ENCODE measurements at places on chromosomes 3 and 15.
A peak's percentile ranks its signal among the peaks of the same experiment; 100 is the strongest.

DNA sequence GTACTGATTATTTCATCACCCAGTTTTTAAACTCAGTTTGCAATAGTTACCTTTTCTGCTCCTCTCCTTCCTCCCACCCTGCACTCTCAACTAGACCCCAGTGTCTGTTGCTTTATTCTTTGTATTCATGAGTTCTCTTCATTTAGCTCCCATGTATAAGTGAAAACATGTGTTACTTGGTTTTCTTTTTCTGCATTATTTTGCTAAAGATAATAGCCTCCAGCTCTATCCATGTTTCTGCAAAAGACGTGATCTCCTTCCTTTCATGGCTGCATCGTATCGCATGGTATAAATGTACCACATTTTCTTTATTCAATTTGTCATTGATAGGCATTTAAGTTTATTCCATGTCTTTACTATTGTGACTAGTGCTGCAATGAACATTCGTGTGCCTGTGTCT lies 79.0 kb downstream of the NAALADL2 start:
- no peak for DNase-seq

- DNase-seq, result no peak
Observed at GRCh38 chr3:126557415-126557745, 1.4 kb downstream of the C3orf22 start.

- no peak for DNase-seq
Observed at GRCh38 chr15:46751303-46751702, 966.0 kb upstream of the SEMA6D start.

- no peak for DNase-seq
Observed at GRCh38 chr3:12131351-12132090, 27.2 kb downstream of the TIMP4 start.

DNA sequence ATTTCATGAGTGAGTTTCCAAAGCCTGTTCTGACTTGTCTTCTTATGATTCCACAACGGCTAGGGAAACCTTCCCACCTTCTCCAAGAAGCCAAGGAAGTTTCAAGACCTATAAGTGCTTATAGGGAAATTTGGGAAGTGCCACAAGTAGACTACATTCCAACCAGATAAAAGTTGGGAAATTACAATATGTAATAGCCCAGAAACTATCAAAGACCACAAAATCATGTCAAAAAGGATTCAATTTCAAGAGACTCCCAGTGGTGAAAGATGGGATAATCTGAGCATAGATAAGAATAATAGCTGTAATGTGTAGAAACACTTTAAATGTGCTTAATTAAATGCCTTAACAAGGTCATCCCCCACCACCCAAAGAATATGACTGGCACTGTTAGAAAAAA lies 169.2 kb upstream of the SLC2A2 start:
- DNase-seq, result no peak

DNA sequence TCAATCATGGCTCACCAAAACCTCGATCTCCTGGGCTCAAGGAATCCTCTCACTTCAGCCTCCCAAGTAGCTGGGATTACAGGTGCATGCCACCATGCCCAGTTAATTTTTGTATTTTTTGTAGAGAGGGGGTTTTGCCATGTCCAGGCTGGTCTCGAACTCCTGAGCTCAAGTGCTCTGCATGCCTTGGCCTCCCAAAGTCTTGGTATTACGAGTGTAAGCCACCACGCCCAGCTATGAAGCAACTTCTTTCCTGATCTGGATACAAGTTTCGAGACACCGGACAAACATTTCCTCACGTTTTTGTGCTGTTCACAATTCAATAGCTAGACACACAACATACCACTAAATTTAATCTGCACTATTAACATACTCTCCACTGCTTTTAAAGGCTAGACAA lies 3.4 kb upstream of the SYNM start:
- DNase-seq, result no peak

DNA sequence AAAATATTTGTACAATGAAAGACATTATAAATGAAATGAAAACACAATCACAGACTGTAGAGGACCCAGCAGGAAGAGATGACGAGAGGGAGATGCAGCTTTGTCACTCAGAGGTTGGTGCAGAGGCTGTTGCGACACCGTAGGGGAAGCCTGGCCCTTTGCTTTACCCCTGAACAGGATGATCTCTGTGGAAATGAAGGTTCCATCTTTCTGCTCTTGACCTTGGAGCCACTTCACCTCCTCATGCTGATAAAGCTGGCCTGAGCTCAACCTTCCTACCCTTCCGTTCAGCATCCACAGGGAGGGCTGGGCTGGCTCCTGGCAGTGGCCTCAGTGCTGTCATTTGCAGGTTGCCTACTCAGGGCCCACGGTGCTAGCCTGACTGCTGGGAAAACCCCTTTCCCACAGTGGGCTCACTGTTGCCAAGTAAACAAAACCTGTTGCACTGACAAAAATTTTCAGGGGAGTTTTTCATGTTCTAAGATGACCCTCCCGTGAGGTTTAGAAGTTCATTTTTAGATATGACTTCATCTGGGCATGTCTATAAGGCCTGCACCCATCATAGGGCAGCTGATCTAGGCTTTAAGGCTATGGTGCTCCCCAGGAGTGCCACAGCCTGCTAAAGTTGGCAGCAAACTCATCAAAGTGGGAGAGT lies 3.0 kb upstream of the CD80 start:
- DNase-seq, result no peak

GRCh38 chr3:181892848-181893247 lies 181.1 kb downstream of the SOX2 start:
- DNase-seq, result no peak

DNA sequence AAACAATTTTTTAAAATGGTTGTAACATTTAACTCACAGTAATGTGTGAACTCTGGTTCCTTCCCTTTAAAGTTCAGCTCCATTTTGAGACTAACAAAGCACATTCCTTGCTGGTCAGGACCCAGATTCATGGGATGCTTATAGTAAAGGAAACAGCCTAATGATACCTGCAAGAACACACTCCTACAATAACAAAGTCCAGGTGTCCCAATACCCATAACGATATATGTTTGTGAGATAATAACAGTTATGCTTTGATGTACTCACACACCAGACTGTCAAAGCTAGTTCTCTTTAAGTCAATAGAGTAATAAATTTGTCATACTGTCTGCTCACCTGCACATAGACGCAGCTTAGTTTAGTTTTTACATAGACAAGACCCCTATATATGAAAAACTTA lies 15.9 kb upstream of the CCDC50 start:
- no peak for DNase-seq

DNA sequence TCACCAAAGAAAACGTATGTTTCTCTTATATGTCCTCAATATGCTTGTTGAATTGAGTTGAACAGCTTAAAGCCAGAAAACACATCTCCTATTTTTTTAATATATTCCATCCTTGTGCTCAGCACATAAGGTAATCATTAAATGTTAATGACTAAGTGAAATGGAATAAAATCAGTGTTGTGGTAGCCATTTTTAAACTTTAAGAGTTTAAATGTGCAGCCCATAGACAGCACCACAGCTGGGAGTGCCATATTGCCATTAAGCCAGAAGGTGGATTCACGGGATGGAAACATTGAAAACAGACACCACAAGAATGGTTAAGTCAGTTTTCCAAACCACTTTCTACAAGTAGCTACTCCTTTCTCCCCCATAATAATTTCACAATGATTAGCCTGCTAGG lies 76.8 kb upstream of the C15orf61 start:
- no peak for DNase-seq

DNA sequence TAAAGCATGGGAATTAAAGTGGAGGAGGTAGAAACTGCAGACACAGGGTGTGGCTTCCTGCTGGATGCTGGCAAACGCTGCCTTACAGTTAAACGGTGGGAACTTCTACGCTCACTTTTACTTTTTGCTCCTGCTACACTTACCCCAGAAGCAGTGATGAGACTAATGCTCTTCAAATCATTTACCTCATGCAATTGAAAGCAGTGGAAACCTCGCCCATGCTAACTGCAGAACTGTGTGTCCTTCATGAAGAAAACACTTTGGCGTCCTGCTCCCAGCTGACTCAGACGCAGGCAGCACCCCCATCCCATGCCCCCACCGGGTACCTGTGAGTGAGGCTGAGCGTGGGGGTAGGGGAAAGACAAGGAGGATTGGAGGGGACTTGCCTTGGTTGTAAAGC lies 31.8 kb downstream of the UPK1B start:
- DNase-seq, result no peak

DNA sequence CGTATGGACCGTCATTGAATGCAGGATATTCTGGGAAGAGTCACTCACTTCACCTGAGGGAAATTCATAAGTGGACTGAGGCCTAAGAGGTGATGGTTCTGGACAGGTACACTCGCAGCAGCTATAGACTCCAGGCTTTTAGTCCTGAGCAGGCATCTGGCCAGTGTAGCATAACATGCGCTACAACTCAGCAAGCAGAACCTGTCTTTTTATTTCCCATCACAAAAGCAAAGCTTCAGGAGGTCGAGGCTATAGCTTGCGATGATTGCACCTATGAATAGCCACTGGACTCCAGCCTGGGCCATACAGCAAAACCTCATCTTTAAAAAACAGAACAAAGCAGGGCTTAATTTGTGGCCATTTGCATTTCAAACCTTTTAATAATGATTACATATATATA lies 185.8 kb downstream of the KCNH8 start:
- no peak for DNase-seq

DNA sequence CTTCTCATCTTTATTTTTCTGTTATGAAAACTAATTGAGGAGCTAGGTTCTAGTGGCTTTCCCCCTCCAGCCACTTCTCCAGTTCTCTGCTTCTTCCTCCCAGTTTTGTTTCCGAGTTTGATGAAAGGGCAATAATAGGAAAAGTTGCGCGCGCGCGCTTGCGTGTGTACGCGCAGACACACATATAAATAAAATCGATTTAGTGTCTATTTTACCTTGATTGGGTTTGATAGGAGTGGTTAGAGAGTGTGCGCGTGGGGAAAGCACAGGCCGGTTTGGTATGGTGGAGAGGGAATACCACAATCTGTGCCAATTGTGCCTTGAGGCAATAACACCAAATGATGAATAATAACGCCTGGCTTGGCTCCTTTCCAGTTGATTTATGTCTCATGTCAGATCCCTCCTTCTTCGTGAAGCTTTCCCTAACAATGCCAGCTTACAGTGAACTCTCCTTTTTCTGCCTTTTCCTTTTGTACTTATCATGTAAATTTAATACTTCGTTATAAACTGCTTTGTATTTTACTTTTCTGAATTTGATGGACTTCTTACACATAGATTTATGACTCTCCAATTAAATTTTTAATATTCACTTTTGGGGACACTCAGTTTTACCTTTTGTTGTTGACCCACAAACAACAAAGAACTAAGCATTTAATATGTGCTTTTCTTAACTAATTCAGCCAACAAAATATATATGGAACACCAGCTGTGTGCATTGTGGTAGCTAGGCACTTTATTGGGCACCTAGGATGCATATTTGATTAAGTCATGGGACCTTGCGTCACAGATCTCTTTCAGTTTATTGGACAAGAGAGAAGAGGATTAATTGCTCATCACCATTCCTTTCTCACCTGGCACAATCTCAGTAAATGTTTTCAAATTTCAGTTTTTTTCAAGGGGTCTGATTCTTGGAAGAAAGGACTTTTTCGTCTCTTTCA lies 1.7 kb downstream of the TIPARP start:
- peak; percentile 2 for DNase-seq
